Right ventricle myocardium superior (tissue), 1 donor: ENCODE measurements at places on chromosomes 16 and 17. TPM values are rescaled to one million over a fixed set of nuclear protein-coding genes. Genes with fewer than 3 reads are reported as not detected.

Gene SPATA22
- 0.51 TPM for total RNA-seq

Gene GDPD1
- total RNA-seq, result 2.1 TPM

Gene MYO1C
- 182 TPM for total RNA-seq

Gene GRAPL
- total RNA-seq, result 1.5 TPM

Gene FAM83G
- 1.9 TPM for total RNA-seq

Gene KRTAP4-5
- not detected for total RNA-seq

Gene HOXB13
- not detected for total RNA-seq

Gene TM4SF5
- total RNA-seq, result not detected

Gene ESRP2
- 0.73 TPM for total RNA-seq

Gene FAM234A
- total RNA-seq, result 135 TPM

Gene RCVRN
- total RNA-seq, result not detected

Gene HSBP1
- total RNA-seq, result 175 TPM

Gene MAP2K6
- 2.8 TPM for total RNA-seq

Gene GAS7
- 72.1 TPM for total RNA-seq

Gene CDH11
- total RNA-seq, result 9.7 TPM

Gene SLC9A5
- total RNA-seq, result 0.83 TPM

Gene AMFR
- total RNA-seq, result 63.0 TPM

Gene IGF2BP1
- not detected for total RNA-seq

Gene MLKL
- total RNA-seq, result 3.0 TPM

Gene JUP
- total RNA-seq, result 195 TPM

Gene ST6GALNAC2
- total RNA-seq, result 6.1 TPM

Gene ZNF785
- total RNA-seq, result 7.1 TPM

Gene AANAT
- total RNA-seq, result not detected

Gene ABCC11
- total RNA-seq, result not detected

Gene RNU2-1
- total RNA-seq, result 9,490 TPM

Gene DPEP3
- not detected for total RNA-seq

Gene MAPK8IP3
- 61.4 TPM for total RNA-seq

Gene CLEC18B
- 0.32 TPM for total RNA-seq

Gene ATXN2L
- 43.9 TPM for total RNA-seq

Gene CLEC16A
- total RNA-seq, result 20.9 TPM

Gene CDH8
- 0.19 TPM for total RNA-seq

Gene ZNF276
- total RNA-seq, result 10.2 TPM

Gene FZD2
- total RNA-seq, result 2.6 TPM
